ENCODE measurements at places on chromosomes 12 and 14. TPM values are rescaled to one million over a fixed set of nuclear protein-coding genes. Genes with fewer than 3 reads are reported as not detected.

ACACB gene
- total RNA-seq, result 32.1 TPM

RDH16 gene
- total RNA-seq, result 1.2 TPM

GRCh38 chr12:57735198-57735855 lies 3.2 kb downstream of the AGAP2 start:
- no peak for DNase-seq

DNA sequence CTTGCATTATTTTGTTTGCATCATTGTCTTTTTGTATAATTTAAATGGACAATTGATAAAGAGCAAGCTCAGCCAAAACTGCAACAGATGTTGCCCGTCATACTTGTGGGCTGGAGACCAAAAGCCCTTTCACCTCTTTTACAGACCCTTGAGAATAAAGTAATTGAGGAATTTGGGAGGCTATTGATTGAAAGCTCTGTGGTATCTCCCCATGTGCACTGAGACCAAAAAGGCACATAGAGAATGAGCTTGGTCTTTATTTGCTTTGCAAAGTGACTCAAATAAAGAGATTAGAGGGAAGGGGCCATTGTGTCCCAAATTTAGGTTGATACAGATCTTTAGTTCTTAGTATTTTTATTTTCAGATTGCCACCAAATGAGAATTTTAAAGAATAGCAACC lies 617.6 kb downstream of the TRHDE start:
- no peak for DNase-seq

- DNase-seq, result no peak
These were observed 359.8 kb downstream of the APAF1 start for GRCh38 chr12:99004799-99005466.

DNA sequence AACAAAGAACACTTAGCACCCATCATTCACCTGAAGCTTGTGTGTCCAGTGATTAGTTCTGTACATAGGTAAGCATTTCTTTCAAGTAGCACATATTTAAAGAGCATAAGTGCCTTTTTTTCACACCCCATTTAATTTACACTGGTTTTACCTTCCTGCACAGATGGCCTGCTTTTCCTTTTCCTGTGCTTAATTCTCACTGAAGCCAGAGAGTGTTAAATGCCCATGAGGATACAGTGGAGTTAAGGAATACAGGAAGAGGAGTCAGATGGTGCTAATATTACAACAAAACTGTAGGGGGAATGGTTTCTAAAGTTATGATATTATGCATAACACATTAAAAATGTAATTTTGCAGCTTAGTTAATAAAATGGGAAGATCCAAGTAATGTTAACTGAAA lies 31.0 kb upstream of the SLC38A1 start:
- no peak for DNase-seq

- DNase-seq, result no peak
These were observed 4.2 kb downstream of the PLEKHG3 start for GRCh38 chr14:64708148-64709004.

- DNase-seq, result no peak
These were observed 118.7 kb upstream of the TMCC3 start for GRCh38 chr12:94769047-94769420.

- DNase-seq, result no peak
These were observed 276.5 kb downstream of the TMEM132C start for GRCh38 chr12:128543460-128543859.

DNA sequence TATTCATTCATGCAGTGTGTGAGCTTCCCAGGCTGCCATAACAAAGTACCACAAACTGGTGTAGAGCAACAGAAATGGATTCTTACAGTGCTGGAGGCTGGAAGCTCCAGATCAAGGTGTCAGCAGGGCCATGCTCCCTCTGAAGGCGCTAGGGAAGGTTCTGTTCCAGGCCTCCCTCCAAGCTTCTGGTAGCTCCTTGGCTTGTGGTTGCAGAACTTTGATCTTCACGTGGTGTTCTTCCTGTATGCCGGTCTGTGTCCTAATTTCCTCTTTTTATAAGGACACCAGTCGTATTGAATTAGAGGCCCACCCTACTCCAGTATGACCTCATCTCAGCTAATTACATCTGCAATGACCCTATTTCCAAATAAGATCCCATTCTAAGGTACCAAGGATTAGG lies 3.1 kb downstream of the OTUB2 start:
- DNase-seq, result no peak

- no peak for DNase-seq
These were observed 129.8 kb upstream of the CPM start for GRCh38 chr12:69062621-69063237.

DNA sequence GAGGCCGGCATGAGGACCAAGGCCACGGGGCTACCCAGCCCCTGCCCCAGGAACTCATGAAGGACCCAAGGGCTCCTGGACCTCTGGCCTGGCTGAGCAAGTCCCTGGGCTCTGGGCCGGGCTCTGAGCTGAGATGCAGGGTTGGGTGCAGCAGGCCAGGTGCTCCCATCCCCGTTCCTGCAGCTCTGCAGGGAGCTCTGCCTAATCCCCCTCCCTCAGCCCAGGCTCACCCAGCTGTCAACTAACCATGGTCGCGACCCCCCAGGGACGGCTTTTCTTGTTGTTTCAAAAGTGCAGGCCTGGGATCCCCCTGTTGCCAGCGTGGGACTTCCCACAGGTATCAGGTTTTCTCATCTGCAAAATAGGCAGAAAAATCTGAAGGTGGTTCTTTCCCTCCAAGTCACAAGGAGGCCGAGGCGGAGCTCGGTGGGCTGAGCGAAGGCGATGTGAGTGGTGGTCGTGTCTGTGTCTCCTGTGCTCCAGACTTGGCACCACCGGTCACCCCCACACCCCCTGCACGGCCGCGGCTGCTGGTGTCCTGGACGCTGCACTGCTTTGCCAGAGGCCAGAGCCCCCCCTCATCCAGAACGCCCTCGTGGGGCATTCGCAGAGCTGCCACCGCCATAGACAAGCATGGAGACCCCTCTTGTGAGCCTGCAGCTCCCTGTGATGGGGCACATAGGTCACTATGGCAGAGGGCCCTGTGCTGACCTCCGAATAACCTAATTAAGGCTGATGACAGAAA lies 22.5 kb upstream of the GALNT9 start:
- DNase-seq, result no peak

- DNase-seq, result no peak
These were observed 366.2 kb upstream of the KITLG start for GRCh38 chr12:88946372-88946997.

- no peak for DNase-seq
These were observed 74.0 kb downstream of the TTC7B start for GRCh38 chr14:90742252-90742651.
